H1 (cell line): ENCODE measurements at places on chromosomes 11 and 22.

DNA sequence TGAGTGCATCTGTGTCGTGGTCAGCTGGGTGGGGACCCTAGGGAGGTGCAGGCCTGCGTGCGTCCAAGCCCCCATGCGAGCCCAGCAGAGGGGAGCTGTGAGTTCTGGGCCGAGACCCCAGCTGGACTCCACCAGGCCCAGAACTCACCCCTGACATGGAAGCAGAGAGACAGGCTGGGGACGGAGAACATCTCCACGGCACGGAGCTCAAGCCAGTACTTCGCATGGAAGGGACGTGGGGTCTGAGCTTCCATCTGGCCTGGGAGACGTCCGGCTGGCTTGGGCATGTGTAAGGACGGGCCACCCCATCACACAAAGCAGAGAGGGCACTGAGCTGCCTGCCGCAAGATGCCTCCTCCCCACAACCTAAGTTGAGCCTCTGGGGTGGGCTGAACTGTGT lies 422.4 kb downstream of the CTTN start:
- no peak for DNase-seq

DNA sequence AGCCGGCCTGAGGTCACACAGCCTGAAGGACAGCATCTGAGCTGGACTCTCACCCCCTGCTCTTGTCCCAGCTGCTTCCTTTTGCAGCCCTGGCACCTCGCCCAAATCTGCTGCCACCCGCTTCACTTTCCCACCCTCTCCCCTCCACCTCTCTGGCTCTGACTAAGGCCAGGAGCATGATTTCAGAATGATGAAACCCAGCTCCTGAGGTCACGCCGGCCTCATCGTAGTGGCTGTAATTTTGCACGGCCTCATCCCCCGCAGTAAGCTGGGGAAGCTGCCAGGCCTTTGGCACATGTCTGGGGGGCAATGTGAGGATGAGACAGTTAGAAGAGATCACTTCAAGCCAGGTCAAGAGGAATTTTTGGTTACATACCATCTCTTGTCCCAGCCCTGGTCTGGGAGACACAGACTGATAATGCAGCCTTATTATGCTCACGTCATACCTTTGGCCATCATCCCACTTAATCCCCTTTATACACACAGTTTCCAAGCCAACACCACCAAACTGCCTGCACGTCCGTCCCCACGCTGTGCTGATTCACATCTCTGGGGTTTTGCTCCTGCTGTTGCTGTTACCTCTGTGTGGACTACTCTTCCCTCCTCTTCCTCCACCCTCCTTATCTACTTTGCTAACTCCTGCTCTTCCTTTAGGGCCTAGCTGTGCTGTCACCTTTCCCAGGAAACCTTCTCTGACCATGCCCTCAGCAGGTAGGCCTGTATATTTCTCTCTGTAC lies 58.1 kb downstream of the CHRDL2 start:
- peak; percentile 40 for DNase-seq

GRCh38 chr11:73243093-73243485 lies 25.0 kb downstream of the P2RY2 start:
- DNase-seq = no peak

DNA sequence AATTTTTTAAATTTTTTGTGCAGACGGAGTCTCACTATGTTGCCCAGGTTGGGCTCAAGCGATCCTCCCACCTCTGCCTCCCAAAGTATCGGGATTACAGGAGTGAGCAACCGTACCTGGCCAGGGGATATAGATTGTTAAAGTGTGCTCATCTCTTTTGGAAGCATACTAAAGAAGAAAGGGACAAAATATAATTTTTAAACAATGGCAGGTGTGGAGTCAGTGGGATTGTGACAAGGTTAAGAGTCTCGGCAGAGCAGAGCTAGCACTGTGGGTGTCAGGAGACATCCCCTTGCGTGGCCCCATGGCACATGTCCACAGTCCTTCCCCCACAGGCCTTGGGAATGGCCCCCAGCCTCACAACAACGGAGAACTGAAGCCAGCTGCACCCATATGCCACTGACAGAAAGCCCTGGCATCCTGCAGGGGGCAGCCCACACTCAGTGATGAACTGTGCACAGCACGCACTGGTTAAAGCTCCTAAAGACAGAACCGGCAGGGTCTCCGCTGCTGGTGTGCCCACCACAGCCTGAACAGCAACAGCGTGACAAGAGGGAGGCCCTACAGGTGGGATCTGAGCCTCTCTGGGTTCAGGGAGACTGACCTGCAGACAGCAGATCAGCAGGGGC lies 29.9 kb downstream of the SERPIND1 start:
- DNase-seq = peak; percentile 71

DNA sequence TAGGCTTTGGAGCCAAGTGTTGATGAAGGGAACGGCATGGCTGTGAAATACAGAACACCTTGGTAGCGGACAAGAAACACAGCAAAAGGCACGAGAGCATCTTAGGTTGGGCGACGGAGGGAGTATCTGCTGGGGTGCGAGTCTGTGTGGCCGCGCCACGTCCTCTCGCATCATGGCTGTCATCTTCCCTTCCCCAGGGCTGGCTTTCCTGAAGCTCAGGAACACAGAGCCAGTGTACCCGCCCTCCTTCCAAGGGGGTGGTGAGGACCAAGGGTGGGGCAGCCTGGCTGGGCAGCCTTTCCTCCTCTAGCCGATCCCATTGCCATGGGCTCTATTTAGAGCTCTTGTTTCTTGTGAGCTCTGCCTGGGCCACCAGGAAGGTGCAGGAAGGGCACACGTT lies 154.4 kb downstream of the FEZ1 start:
- DNase-seq = no peak

GRCh38 chr11:8787372-8787771 lies 104.8 kb downstream of the RPL27A start:
- DNase-seq = no peak

- DNase-seq = no peak
These were observed 14.2 kb upstream of the CCDC89 start for GRCh38 chr11:85699957-85700741.

GRCh38 chr11:92765965-92766371 lies 203.5 kb upstream of the MTNR1B start:
- peak; percentile 66 for DNase-seq

- no peak for DNase-seq
These were observed 9.2 kb upstream of the APOL5 start for GRCh38 chr22:35708453-35708852.

GRCh38 chr11:97614606-97615005 lies 1224.8 kb downstream of the JRKL start:
- DNase-seq = no peak

DNA sequence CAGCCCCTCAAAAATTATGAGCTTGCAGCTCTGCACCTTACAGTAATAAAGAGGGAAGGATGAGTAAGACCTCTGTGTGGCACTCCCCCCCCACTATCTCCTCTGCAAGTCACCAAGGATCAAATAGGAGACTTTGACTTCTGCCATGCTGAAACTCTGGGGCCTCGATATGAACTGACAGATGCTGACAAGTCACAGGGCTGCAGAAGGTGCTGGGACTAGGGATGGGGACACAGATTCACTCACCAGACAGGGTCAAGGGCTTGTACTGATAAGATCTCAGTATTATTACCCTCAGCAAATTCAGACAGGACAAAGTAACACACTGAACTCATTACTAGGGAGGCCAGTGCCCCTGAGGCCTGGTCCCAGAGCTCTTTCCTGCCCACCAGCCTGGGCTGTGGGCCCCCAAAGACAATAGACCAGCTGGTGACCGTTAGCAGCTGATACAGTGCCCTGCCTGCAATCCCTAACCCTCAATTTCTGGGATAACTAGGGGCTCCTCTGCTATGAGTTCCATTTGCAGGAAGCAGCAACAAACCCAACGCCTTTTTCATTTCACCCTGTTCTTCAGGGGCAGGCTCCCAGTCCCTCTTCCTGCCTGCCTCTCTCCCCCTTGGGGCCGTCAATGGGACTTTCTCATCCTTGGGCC lies 20.1 kb downstream of the TMPRSS13 start:
- DNase-seq = no peak

DNA sequence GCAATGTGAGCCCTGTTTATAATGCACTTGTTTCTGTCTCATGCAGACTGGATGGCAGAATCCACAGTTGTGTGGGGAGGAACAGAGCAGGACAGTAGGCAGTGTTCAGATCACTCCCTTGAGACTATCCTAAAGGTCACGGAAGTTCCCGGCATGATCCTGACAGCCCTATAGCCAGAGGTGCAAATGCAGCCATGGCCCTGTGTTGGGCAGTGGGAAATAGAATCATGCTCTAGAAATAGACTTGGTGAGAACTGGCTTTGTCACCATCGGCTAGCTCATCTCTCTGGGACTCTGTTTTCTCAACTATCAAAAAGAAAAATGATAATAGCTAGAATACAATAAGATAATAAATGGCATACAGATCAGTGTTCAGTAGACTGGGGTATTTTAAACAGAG lies 123.2 kb downstream of the FEZ1 start:
- DNase-seq = no peak

DNA sequence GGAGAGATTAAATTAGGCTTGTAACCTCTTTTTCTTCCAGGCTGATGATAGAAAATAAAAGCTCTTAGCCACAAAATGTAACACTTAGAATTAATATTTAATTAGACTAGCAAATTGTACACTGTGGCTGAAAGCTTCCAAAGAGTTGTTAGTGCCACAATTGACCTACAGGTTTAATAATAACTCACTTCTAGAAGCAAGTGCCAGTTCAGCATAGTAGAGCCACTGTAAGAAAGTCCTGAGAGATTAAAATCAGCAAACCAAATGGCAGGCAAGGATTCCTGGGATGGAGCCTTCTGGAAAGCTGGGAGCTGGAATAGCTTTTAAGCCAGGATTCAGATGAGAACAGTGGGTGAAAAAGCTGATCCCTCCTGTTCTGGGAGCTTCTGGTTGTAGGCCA lies 131.0 kb downstream of the ELP4 start:
- DNase-seq = no peak

DNA sequence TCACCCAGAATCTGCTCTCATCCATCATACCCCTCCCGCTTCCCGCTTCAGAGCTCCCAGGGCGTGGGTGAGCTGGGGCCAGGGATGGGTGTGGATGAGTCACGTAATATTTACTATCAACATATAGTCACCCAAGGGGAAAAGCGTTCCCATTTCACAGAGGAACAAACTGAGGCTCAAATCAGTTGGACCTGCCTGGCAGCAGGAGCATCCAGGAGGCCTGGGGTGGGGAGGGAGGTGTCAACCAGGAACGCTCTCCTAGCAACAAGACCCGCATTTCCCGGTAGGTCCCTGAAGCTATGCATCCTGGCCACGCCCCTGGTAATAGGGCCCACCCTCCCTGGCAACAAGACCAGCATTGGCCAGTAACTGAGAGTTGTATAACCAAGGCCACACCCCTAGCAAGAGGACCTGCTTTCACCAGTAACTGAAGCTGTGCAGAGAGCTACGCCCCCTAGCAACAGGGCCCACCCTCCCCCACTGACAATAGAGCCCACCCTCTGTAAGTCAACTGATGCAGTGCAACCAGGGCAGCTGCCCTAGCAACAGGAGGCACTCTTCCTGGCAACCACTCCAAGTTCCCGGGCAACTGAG lies 32.7 kb upstream of the TXNRD2 start:
- DNase-seq = peak; percentile 90
